Liver (tissue), 10 donors: ENCODE measurements at places on chromosomes 6 and 20.

- DNase-seq: no peak
Observed at GRCh38 chr20:57428324-57429158, 37.3 kb downstream of the RBM38 start.

GRCh38 chr20:2834401-2835110 lies 5.9 kb downstream of the PCED1A start:
- DNase-seq: no peak

- DNase-seq: no peak
Observed at GRCh38 chr20:23159947-23160318, 73.8 kb upstream of the CD93 start.

DNA sequence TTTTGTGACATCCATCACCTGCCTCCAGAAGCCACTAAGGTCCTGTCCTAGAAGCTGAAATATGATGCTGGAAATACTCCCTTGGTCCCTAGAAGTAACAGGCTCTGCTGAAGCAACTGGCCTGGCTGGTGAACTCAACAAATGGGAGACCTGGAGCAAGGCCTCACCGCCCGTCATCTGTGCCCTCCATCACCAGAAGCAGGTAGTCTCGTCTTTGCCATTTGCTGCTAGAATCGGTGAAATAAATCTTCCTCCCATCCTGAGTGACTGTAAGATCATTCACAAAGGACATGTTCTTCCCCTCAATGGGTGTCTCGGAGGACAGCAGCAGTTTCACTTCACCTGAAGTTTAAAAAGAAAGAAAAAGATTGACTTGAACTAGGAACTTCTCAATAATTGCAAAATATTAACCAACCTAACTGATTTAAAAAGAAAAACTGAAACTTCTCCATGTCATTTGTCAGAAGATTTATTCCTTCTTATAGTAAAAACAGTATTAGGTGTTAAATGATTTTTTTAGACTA lies 21.0 kb downstream of the CST7 start:
- no peak for DNase-seq
